ENCODE measurements at places on chromosomes 16 and 17.

DNA sequence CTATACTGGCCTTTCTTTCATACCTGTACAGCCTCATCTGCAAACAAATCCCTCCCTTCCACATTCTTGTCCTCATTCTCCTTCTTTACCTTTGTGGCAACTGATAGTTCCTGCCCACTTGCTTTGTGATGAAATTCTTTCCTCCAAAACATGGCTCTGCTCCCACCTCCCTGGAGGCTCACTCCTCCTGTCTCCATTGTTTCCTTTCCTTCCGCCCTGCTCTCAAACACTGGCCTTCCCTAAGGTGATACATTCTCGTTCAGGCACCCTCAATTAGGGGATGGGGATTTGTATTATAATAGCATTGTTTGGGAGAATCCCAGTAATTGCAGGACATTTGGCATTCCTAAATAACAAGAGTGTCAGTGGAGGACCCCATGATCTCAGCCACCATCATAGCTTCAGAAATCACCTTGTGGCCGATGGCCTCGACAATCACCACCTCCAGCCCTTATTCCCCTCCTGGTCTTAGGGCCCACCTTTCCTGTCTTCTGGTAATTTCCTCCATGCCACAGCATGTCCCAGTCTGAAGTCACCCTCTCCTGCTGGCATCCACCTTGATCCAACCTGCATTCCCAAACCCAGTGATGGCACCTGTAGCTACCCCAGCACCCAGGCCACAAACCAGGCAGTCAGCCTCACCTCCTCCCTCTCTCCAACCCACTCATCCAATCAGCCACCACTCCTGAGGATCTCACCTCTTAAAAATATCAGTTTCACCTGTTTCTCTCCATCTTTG is 7.9 kb downstream of the UNC119 start:
- DNase-seq: no peak

- DNase-seq: peak; percentile 79
These were observed 17.1 kb downstream of the TBX2 start for GRCh38 chr17:61416540-61417363.

DNA sequence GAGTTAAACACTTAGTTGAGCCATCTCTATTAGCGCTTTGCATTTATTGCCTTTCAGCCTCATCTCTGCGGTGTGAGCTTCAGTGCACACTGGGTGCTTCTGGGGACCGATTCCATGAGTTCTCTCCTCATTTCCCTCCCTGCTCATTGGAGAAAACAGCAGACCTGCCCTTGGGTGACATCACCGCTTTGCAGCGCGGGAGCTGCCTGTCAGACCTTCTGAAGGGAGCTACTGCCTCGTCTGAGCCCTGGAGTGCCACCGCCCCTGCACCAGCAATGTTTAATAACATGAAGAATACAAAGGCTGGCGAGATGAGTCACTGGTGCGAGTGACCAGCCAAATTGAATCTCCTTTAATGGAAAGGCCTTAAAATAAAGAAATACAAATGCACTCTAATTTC is 30.2 kb upstream of the CPPED1 start:
- no peak for DNase-seq

GRCh38 chr17:74234486-74234885 is 21.1 kb downstream of the TTYH2 start:
- no peak for DNase-seq

- DNase-seq: no peak
These were observed 11.6 kb downstream of the ZNRF1 start for GRCh38 chr16:75010427-75010826.

GRCh38 chr17:13576661-13577526 is 24.8 kb downstream of the HS3ST3A1 start:
- no peak for DNase-seq

GRCh38 chr16:9195287-9195686 is 103.8 kb downstream of the HAPSTR1 start:
- no peak for DNase-seq

- no peak for DNase-seq
These were observed 113.4 kb downstream of the PITPNC1 start for GRCh38 chr17:67490471-67490870.

- DNase-seq: peak; percentile 27
These were observed 82.8 kb downstream of the MYH13 start for GRCh38 chr17:10290041-10290440.

GRCh38 chr17:54982399-54982798 is 13.8 kb downstream of the STXBP4 start:
- peak; percentile 36 for DNase-seq

- DNase-seq: peak; percentile 99
These were observed 1.5 kb downstream of the TNFRSF12A start for GRCh38 chr16:3021449-3022207.

DNA sequence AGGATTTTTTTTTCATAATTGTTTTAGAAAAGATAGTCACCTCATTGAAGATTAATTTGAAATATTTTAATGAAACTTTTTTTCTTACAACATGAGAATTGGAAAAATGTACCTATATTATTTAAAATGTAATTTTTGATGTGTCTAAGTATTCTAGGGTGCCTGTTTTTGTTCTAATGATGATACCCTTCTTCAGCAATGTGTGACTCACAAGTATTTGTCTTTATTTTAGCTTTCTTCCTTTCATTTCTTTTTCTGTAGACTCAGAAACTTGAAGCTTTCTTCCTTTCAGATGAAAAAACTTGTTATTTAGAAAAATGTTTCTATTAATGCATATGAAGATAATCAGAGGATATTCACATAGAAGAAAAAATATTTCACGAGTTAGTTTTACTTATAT is 231.8 kb downstream of the BCAS3 start:
- DNase-seq: no peak

DNA sequence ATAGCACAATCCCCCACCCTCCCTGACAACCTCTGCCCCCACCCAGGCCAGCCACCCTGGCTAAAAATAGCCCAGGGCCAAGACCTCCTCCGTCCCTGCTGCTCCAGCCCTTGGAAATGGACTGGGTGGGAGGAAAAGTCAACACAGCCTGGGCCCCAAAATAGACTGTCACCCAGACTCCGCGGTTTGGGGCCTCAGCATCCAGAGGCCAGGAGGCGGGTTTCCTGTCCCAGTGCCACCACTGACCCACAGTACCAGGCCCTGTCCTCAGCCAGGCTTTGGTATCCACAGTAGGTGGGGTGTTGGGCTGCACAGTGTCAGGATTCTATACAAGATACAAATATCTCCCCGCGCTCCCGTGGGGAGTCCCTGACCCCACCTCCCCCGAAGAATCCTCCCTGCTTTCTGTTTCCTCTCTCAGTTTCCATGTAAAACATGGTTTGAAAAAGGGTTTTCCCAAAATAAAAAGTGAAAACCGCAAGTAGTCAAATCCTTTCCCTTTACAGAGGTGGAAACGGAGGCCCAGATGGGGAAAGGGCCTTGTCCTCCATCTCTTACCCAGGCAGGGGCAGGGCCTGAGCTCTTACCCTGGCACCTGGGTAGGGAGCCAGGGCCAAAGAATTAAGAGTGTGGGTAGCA is 20.1 kb downstream of the CPNE2 start:
- DNase-seq: no peak

DNA sequence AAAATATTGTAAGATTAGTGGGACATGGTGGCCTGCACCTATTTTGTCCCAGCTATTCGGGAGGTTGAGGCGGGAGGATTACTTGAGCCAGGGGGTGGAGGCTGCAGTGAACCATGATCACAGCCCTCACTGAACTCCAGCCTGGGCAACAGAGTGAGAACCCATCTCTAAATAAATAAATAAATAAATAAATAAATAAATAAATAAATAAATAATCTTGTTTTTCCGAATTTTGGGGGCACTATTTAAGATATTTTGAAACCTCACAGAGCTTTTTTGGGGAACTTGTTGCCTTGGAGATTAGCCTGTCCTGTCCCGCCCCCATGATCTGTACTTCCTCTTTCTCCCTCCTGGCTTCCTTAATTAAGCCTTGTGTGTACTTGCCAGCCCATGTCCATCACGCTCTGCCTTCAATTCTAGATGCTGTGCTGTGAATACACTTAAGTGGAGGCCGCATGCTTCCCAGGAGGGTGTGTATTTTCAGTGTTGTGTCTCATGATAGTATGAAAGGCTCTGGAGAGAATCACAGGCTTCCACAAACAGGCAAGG is 4.4 kb downstream of the LGALS9 start:
- DNase-seq: no peak

DNA sequence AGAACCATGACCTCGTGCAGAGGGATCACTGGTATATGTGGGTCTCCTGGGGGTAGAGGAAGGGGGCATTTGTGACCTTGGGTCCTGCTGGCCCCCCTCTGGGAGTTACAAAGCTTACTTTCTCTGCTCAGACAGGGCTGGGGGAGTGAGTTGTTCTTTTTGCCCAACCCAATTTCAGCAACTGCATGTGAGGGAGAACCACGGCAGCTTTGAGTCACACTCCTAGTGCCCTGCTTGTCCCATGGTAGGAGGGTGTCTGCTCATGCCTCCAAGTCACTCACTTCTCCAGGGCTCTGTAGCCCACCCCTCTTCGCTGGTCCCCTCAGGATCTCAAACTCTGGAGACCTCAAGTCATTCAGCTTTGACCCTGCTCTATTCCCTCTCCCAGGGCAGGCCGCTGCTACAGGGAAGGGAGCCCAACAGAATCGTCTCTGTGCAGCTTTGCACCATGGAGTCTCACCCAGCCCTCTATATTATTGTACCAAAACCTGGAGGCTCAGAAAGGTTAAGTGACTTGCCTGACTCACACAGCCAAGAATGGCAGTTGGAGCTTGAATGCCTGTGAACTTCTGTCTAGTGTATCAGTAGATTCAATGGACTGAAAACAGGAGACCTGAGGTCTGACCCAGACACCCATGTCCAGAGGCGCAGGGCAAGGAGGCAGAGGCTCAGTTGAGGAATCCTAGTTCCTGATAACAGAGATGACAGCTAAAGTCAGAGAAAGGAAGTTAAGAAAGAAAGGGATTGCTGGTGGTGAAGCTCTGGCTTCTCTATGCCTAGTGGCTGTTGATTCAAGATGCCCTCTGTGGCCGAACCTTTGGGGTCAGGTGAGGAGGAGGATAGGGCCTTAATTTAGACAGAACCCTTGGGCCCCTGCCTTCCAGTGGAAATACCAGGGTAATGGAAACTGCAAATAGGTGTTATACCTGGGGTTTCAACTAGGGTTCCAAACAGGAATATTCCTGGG is 14.6 kb upstream of the ETV4 start:
- DNase-seq: no peak

GRCh38 chr17:1035546-1036170 is 38.7 kb downstream of the TIMM22 start:
- DNase-seq: no peak

GRCh38 chr16:787978-788398 is at the start of gene RPUSD1:
TSS of gene RPUSD1 (minus strand) at chr16:788381. CDS start at chr16:787737, 644 bp downstream.
- DNase-seq: no peak

DNA sequence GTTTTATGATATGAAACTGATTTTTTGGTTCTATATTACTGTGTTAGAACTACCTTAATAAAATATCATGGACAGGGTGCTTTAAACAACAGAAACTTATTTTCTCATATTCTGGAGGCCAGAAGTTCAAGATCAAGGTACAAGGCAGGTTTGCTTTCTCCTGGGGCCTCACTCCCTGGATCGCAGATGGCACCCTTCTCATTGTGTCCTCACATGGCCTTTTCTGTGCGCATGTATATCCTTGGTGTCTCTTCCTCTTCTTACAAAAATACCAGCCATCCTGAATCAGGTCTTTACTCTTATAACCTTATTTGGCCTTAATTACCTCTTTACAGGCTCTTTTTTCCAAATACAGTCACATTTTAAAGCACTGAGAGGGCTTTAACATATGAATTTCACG is 906.1 kb downstream of the CDH11 start:
- no peak for DNase-seq

DNA sequence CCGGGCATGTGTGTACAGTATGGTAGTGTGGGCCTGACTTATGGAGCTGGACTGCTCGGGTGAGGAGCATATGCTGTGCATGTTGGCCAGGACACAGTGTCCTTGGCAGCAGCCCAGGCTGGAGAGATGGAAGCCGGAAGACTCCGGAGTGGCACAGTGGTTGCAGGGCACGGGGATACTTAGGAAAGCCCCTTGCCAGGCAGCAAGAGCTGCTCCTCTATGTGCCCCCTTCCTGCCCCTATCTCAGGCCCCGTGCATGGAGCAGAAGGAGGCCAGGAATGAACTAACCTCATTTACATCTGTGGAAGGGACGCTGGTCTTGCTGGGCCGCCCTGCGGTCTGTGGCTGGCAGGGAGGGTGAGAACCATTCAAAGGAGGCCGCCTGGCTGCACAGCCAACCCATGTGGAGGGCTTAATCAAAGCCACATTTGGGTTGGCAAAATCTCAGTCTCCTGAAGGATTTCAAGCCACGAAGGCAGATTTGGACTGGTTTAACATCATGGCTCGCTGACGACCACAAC is 32.2 kb upstream of the RCVRN start:
- DNase-seq: peak; percentile 72

DNA sequence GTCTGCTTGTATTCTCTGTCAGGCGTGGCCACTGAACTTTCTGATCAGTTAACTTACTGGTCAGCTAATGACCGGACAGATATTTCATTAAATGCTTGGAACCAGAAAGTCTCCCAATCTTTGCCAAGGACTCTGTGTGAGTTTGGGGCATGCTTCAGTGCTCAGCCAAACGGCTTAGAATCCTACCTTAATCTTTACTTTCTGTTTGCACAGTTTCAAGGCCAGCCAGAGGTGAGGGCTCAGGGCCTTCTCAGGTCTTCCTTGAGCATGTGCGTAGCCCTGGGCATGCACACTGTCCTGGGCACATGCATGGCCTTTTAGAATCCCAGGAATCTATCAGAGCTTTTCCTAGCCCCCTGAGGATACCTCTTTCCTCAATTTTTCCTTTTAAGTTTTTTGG is 230.1 kb downstream of the RAB11FIP4 start:
- DNase-seq: no peak

DNA sequence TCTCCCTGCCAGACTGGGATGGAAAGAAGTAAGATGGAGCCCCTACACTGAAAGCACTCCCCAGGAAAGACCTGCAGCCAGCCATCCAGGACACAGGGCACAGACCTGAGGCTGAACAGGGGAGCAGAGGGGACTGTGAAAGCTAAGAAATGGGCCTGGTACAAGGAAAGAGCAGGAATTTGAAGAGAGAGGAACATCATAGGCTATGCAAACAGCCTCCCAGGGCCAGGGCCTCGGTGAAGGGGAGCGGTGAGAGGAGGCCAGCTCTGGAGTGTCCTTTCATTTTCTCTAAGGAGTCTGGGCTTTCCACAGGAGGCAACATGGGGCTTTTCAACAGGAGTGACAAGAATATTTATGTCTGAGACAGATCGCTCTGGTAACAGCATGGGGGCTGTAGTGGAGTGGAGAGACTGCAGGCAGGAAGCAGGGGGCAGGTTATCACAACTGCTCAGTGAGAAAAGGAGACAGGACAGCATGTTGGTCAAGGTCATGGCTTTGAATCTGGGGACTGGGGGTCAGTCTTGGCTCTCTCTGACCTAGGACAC is 50.1 kb downstream of the TOM1L2 start:
- peak; percentile 44 for DNase-seq

- DNase-seq: no peak
These were observed 130.8 kb upstream of the CHMP6 start for GRCh38 chr17:80860703-80861417.
